ENCODE measurements at places on chromosomes 2 and 18.

DNA sequence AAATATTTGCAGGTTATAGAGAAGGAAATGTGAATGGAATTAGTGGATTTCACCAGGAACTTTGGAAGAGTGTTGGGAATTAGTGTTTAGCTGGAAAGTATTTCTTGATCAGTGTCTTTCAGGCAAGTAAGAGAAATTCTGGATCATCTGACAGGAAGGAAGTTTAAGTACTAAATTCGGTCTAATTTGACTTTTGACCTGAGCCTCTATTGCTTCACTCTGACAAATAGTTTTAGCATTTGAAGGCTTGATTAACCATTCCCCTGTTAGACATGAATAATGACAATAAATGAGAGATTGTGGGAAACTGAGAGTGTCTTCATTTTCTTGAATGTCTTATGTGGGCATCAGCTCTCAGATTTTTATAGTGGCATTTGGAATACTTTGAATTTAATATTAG is 16.0 kb downstream of the CCNT2 start:
- DNase-seq = no peak

GRCh38 chr2:112794131-112794733 is 9.9 kb upstream of the IL1A start:
- no peak for DNase-seq

DNA sequence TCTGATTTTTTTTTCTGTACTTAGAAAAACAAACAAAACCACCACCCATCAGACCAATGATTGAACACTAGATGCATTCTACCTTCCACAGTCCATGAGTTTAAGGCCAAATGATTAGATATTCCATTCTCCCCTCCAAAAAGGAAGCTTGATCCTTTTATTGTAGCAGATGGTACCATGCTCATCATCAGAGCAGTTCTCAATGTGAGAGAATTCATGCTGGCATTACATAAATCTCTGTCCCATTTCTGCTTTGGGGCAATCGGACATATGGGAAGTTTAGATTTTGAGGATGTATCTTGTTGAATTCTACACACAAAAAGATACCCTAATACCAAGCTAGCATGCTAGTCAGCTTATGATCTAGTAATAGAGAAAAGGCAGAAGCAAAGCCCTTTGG is 186.6 kb downstream of the RAD51AP2 start:
- DNase-seq = no peak

DNA sequence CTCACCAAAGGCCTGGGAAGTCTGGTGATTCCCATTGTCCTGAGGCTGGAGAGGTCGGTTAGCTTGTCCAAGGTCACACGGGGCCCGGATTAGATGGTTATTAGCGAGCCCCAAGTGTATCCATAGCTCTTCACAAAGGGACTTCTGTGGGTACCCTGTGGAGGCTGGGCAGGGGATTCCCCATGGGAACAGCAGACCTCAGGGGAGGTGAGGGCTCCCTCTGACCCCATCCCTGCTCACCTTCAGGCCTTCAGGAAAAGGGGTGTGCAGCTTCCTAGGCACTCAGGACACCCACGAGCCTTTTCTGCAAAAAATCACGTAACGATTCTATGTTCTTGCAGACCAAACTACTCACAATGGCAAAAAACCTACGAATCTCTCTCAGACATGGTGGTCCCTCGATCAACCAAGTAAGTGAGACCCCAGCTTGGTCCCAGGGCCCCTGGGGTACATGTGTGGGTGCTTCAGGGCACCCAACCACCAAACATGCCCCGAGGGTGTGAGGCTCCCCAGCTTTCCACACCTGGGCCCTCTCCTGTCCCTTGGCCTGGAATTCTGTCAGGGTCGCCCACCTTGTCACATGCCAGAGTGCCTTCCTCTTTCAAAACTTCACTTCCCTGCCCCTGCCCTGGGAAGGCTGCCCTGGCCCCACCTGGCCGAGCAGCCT is 40.3 kb downstream of the PDIA6 start:
- DNase-seq = no peak

GRCh38 chr2:205752924-205753323 is 70.6 kb downstream of the NRP2 start:
- no peak for DNase-seq

GRCh38 chr2:174682007-174682577 is 82.2 kb downstream of the CHRNA1 start:
- DNase-seq = no peak

DNA sequence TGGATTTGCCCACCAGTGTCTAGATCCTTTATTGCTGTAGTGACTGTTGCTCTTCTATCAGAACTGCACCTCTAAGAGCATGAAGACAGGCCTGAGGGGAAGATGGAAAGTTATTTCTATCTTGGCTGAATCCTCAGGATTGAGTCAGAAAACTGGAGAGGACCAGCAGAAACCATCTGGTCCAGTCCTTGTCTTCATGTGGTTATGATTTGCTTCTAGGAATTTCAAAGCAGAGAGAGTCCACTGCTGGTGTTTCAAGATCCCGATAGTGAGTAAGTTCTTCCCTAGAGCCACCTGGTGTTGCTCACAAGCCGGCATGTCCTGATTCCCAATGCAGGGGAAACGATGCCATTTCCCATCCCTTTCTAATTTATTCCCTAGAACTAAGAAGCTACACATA is 84.2 kb downstream of the NCKAP5 start:
- DNase-seq = no peak

DNA sequence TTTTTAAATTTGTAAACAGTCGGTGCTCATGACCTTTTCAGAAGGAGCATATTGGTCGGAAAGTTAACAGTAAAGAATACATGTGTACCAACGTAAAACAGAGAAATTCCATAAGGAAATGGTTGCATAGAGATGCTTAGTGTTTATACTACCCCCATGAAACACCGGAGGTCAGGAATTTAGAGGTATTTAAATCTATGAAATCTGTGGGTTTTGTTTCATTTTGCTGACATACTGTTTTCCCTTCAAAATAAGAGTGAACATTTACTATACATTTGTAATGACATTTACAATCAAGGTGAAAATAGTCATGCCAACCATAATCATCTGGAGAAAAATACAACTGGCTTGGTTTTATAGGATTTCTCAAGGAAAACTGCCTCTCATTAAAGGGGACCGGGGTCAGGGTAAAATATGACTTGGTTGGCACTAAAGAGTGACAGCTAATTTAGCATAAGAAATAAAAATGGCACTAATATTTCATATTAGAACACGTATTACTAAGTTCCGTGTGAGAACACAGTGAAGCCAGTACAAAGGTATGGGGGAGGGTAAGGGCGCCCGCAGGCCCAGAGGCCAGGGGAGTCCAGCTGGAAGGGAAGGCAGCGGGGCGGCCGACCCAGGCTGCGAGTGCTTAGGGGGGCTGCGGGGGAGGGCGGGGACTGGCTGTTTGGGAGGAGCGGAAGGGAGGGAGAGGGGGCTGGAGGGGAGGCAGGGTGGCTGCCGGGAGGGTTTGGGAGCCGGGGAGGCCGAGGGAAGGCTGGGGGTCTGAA is 1.1 kb upstream of the RNU4ATAC start:
- DNase-seq = no peak

DNA sequence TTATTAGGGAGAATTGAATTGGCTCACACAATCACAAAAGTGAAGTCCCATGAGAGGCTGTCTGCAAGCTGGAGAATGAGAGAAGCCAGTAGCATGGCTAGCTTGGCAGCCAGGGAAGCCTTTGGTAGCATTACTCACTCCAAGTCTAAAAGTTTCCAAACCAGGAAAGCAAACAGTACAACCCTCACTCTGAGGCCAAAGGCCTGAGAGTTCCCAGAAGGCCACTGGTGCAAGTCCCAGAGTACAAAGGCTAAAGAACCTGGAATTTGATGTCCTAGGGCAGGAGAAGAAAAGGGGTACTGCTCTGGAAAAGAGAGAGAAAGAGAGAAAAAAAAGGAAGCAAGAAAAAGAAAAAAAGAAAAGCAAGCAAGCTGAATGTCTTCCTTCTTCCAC is 318.2 kb downstream of the RND3 start:
- DNase-seq = no peak

DNA sequence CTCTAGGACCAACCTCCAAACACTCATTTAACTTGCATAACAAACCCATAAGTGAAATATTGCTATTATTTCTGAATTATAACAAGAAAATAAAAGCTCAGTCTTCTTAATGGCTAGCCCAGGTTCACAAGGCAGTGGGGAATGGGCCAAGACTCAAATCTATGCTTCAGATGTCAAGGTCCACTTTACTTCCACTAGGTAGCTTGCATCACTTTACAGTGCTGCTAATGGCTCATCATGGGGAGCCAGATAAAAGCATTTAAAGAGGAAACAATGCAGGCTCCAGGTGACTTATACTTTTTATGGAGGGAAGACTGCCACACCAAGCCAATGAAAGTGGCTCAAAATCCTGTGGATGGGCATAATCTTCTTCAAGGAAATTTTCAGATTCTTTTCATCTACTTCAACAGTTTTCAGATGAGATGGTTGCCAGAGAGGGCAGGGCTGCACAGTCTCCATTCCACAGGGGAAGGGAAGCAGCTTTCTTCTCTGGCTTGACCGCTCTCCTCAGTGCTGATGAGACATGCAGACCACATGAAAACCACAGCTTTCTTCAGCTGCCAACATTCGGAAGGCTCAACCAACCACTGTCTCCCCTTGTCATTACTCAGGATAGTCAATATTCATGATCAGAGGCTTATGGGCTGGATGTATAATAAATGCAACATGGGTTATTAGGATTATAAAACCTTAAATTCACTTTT is 361.9 kb upstream of the MEX3C start:
- DNase-seq = no peak

DNA sequence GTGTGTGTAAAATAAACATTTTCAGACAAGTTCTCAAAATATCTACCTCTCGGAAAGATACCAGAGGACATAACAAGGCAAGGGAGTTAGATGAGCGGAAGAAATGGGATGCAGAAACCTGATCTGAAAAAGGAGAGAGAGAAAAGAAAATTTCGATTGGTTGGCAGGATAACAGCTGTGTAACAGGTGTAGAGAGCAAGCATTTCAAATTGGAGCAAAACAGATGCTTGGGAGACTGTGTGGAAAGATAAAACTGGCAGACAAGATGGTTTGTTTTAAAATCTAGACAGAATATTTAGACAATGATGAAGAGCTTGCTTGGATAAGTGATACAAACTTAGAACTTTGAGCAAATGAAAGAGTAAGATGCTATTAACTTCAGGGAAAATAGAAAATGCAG is 20.2 kb downstream of the CHST9 start:
- DNase-seq = no peak

DNA sequence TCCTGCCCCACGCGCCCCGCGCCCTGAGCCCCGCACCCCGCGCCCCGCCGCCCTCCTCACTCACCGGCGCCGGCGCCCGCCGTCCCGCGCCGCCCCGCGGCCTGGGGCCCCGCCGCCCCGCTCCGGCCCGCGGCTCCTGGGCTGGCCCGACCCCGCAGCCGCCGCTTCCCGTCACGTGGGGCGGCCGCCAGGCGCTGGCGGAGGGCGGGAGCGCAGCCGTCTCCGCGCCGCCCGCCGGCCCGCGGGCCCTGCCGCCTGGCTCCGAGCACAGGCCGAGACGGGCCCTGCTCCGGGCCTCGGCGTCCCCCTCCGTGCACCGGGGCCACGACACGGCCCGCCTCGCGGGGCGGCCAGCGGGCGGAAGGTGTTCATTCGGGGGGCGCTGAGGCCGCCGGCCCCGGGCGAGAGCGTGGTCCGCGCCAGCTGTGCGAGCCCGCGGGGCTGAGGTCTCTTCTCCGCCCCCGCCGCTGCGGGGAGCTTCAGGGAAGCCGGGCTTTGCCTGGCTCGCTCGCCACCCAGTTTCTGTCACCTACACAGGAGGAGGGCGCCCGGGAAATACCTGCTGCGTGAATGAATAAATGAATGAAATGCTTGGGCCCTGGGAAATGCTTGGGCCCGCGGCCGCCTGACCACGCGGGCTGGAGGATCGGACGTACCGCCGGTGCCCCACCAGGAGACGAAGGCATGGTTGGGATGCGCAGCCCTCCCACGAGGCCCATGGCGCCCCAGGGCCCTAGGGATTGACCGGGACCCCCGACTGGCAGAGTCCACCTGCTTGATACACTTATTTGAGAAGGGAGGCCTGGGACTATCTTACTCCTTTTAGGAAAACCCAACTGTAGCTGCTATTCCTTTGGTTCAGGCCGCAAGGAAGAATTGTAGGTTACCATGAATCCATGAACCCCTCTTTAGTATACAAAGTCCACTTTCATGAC is at the start of gene TGFBRAP1:
Gene TGFBRAP1, minus strand, starts transcription at position 175 of the 935 bp plus-strand sequence. CDS start 21,434 bp downstream, outside the sequence.
- DNase-seq = peak; percentile 37

GRCh38 chr18:79841936-79842335 is 44.2 kb downstream of the KCNG2 start:
- DNase-seq = no peak

- no peak for DNase-seq
Observed at GRCh38 chr2:220664272-220665107, 907.6 kb downstream of the EPHA4 start.

- DNase-seq = no peak
Observed at GRCh38 chr18:6961331-6961730, 156.3 kb downstream of the LAMA1 start.

Measured in NCI-H1092 (cell line).